ENCODE measurements at places on chromosomes 12 and 14. TPM values are rescaled to one million over a fixed set of nuclear protein-coding genes. Genes with fewer than 3 reads are reported as not detected.

- no peak overlapping the region for H3K27ac ChIP-seq
- no peaks in the 10 kb centered on the region for H3K36me3 ChIP-seq
- no peaks in the 10 kb centered on the region for H3K4me1 ChIP-seq
- no peak for DNase-seq
These were observed 28.7 kb downstream of the PPP2R5C start for GRCh38 chr14:101790232-101790631.

DNA sequence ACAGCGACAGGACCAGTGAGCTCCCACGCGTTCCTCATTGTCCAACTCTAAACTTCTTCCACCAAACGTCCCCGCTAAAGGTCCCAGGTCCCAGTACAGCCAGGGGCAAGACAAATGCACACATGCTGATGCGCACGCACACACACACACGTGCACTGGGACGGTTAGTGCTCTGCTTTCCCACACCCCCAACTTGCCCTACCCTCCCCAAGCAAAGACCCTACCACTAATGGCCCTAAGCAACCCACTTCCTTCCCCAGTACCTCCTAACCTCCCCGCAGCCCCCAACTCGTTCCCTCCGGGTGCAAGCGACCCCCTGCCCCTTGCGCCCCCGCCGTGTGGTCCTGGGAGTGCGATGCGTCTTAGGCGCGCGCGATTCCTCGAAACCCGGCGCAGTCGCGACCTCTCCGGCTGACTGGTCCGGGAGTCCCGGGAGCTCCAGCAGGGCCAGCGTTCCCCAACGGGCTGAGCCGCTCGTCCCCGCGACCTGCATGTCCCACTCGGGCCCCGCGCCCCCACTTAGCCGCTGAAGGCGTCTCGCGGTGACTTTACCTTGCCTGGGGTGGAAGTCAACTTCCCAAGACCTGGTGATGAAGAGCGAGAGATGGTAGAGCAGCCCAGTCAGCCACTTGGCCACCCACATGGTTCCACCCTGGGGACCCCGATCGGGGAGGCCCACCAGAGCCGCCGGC lies 578 bp downstream of the ADAMTS20 start:
- H3K36me3 ChIP-seq, result no peaks in the 10 kb centered on the region
- no peak overlapping the region for H3K27ac ChIP-seq
- no peaks in the 10 kb centered on the region for H3K27me3 ChIP-seq
- no peak overlapping the region for H3K4me3 ChIP-seq
- H3K4me1 ChIP-seq, result no peaks in the 10 kb centered on the region
- no peak for DNase-seq

DNA sequence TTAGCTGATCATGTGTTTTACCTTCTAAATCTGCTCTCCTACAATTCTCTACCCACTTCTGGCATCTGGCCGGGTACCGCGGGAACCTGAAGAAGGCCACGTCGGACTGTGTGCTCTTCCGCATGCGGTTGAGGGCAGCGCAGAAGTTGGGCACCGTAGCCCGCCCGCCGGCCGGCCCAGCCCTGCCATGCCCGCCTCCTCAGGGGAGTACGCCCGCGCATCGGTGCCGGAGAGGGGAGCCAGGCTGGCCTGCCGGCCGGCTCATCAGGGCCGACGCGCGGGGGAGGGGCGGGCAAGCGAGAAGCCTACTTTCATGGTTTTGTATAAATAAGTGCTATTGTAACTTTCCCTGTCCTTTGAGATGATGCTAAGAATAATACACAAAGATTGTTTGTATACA lies 19.9 kb upstream of the ADAMTS20 start:
- H3K4me3 ChIP-seq, result no peak overlapping the region
- H3K4me1 ChIP-seq, result no peaks in the 10 kb centered on the region
- no peak for DNase-seq
- no peaks in the 10 kb centered on the region for H3K36me3 ChIP-seq
- H3K27me3 ChIP-seq, result no peaks in the 10 kb centered on the region
- no peak overlapping the region for H3K27ac ChIP-seq

DNA sequence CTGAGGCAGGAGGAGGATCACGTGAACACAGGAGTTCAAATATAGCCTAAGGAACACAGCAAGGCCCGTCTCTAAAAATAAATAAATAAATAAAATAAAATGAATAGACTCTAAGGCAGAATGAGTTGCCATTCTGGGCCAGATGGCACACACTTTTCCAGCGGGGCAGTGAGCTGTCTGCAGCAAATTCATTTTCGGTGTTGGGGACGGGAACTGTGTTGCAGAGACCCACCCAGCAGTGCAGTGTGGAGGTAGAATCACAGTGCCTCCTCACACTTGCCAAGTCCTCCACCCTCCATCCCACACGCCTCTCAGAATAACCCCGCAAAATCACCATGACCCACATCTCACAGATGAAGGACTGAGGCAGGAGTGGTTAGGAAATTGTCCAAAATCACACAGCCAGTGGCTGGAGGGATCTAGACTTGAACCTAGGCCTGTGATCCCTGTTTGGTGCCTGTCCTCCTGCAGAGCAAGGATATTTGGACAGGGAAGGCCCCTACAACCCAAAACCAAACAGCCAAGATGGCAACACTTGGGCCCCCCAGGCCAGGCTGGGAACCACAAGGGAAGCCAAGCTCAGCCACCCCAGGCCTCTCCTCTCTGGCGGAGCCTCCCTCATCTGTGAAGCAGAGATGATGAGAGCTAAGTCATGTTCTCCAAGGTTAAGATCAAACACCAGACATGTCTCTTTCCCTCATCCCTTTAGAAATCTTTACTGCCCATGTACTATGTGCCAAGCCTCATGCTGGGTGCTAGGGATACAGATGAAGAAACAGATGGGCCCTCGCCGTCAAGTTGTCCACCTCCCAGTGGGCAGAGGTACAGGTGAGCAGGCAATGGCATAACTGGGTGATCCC lies 152.7 kb downstream of the DPF3 start:
- no peak overlapping the region for H3K27ac ChIP-seq
- H3K36me3 ChIP-seq, result no peaks in the 10 kb centered on the region
- H3K4me1 ChIP-seq, result peaks cover 8% of the 10 kb centered on the region
- no peak overlapping the region for H3K4me3 ChIP-seq
- H3K27me3 ChIP-seq, result no peaks in the 10 kb centered on the region

DNA sequence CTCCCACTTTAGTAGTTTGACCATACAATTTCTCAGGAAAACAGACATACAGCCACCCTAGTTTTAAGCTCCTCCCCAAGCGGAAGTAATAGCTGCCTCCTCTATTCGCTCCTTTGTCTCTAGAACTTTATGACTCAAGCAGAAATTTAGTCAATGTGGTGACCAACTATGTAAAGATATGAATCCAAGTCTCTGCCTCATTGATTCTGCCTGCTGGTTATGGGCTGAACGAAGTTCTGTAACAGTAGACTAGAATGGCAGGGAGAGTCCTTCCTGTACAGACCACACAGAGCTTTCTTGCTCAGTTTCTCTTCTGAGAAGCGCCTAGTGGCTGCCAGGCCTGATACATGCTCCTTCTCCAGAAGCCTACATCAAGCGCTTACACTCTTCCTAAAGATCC lies 19.1 kb downstream of the KICS2 start:
- no peak overlapping the region for H3K4me3 ChIP-seq
- no peak overlapping the region for H3K27ac ChIP-seq
- no peak for DNase-seq

DNA sequence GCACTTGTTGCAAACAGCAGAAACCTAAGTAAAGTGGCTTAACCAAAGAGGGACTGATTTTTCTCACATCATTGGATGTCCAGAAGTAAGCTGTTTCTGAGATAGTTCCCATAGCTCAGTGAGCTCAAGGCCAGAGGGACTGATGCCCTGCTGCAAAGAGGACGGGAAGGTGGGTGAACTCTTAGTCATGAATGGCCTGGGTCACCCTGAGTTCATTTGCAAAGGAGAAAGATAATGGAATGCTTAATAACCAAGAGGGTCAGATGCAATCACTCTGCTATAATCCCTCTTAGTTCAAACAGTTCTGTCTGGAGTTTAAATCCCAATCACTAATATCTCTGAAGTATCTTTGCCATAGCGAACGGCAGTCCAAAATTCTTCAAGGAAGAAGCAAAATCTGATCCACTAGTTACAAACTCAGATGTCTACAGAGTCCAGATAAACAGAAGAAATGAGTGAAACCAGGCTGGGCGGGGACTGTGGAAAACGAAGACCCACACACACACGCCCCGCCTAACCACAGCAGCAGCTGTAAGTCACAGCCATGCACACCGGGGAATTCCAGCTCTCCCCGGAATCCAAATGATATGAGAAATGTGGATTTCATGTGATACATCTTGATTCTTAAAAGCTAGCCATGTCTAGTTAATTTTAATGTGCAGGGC lies 289.5 kb downstream of the TMEM132D start:
- DNase-seq, result no peak

- H3K4me1 ChIP-seq, result peaks cover 17% of the 10 kb centered on the region
- DNase-seq, result no peak
These were observed 11.6 kb downstream of the FBXW8 start for GRCh38 chr12:116922194-116922897.

DNA sequence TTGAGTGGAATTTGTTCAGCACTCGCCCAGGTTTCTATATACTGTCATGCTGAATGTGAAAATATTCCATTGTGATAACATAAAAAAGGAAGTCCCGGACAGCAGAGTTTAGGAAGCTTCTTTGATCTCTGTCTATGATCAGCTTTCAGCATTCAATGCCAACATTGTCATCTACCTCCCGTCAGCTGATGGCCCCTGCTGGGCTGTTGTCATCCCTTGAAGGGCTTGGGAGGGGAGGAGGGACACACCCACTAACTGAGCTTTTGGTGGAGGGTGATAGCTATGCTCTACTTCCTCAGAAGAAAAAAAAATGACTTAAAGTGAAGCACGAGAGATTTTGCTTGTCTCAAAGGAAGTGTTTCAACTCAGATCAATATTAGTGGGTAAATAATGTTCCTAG lies 4.7 kb upstream of the KRT77 start:
- no peaks in the 10 kb centered on the region for H3K36me3 ChIP-seq
- no peak overlapping the region for H3K4me3 ChIP-seq
- no peak for DNase-seq
- no peak overlapping the region for H3K27ac ChIP-seq
- 0 out of 2 replicates have a peak, but pooled peaks cover 6% of the 10 kb centered on the region for H3K27me3 ChIP-seq

DNA sequence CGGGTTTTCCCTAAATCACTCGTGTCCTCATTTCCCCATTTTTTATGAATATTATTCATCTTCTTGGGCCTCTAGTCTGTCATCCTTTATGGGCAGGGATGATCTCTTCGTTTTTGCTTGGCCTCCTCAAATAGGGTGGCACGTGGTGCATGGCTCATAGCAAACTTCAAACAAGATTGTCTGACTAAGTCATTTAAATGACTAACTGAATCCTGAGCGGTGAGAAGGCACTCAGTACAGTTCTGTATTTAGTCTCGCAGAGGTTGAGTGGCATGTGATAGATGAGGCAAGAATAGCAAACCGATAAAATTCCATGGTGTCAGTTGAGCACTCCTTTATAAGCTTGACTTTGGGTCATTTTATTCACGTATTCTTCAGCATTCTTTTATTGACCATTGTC lies 5.7 kb upstream of the JDP2 start:
- H3K27ac ChIP-seq, result no peak overlapping the region
- H3K27me3 ChIP-seq, result no peaks in the 10 kb centered on the region
- H3K4me1 ChIP-seq, result peaks cover 22% of the 10 kb centered on the region
- no peak for DNase-seq
- H3K4me3 ChIP-seq, result no peak overlapping the region

GRCh38 chr12:6321905-6322304 lies 11.4 kb downstream of the PLEKHG6 start:
- H3K4me3 ChIP-seq, result no peak overlapping the region
- no peak for DNase-seq
- no peak overlapping the region for H3K27ac ChIP-seq

DNA sequence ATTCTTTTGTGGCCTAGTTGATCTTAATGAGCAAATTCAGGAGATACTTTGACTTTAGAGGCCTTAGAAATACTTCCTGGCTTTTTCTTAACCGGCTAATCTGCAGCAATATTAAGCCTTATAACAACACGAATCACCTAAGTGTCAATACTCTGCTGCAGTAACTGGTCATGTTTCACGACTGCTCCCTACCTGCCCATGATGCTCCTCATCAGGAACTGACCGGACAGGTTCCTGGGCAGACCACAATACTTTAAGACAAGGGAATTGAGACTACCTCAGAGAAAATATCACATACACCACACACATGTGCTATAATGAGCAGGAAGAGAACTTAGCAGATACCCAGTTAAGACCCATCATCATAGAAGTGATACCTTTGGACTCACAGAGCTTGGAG lies 211.9 kb upstream of the BMP4 start:
- H3K36me3 ChIP-seq, result no peaks in the 10 kb centered on the region
- H3K4me1 ChIP-seq, result peaks cover 31% of the 10 kb centered on the region
- H3K27ac ChIP-seq, result peak overlapping the region; percentile 73
- H3K4me3 ChIP-seq, result no peak overlapping the region

GRCh38 chr14:22547313-22547947 lies 41.6 kb downstream of the DAD1 start:
- no peak overlapping the region for H3K4me3 ChIP-seq
- H3K27me3 ChIP-seq, result no peaks in the 10 kb centered on the region
- H3K4me1 ChIP-seq, result no peaks in the 10 kb centered on the region
- no peaks in the 10 kb centered on the region for H3K36me3 ChIP-seq

GRCh38 chr14:77979666-77980351 lies 179.9 kb downstream of the ADCK1 start:
- no peak overlapping the region for H3K4me3 ChIP-seq
- H3K27me3 ChIP-seq, result no peaks in the 10 kb centered on the region
- no peak overlapping the region for H3K27ac ChIP-seq
- no peaks in the 10 kb centered on the region for H3K4me1 ChIP-seq

GRCh38 chr12:72057330-72057914 lies 118.8 kb downstream of the TPH2 start:
- H3K4me1 ChIP-seq, result no peaks in the 10 kb centered on the region
- DNase-seq, result no peak
- H3K4me3 ChIP-seq, result no peak overlapping the region

GRCh38 chr14:95146079-95146771 lies 11.1 kb downstream of the DICER1 start:
- no peaks in the 10 kb centered on the region for H3K4me1 ChIP-seq
- no peak overlapping the region for H3K4me3 ChIP-seq
- no peak overlapping the region for H3K27ac ChIP-seq
- H3K36me3 ChIP-seq, result no peaks in the 10 kb centered on the region
- no peaks in the 10 kb centered on the region for H3K27me3 ChIP-seq

DNA sequence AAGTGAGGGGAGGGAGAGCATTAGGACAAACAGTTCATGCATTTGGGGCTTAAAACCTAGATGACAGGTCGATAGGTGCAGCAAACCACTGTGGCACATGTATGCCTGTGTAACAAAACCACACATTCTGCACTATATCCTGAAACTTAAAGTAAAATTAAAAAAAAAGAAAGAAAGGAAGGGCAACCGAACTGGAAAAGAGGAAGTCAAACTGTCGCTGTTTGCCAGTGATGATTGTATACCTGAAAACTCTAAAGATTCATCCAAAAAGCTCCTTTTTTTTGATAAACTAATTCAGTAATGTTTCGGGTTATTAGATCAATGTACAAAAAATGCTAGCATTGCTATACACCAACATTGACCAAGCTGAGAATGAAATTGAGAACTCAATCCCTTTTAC lies 259.0 kb upstream of the ALG10 start:
- H3K27me3 ChIP-seq, result no peaks in the 10 kb centered on the region
- no peak overlapping the region for H3K4me3 ChIP-seq
- no peak overlapping the region for H3K27ac ChIP-seq

The KRT85 gene
- total RNA-seq, result not detected

The RASSF8 gene
- 9.2 TPM for total RNA-seq

The CACNA1C gene
- total RNA-seq, result 0.05 TPM

The SLC17A8 gene
- total RNA-seq, result not detected

The ESR2 gene
- 0.32 TPM for total RNA-seq

The NPAS3 gene
- not detected for total RNA-seq

The C3AR1 gene
- total RNA-seq, result not detected

The RNASE3 gene
- total RNA-seq, result not detected
